ENCODE measurements at places on chromosomes 7 and 10.

GRCh38 chr10:71112138-71112785 lies 100.1 kb upstream of the UNC5B start:
- no peak for DNase-seq

DNA sequence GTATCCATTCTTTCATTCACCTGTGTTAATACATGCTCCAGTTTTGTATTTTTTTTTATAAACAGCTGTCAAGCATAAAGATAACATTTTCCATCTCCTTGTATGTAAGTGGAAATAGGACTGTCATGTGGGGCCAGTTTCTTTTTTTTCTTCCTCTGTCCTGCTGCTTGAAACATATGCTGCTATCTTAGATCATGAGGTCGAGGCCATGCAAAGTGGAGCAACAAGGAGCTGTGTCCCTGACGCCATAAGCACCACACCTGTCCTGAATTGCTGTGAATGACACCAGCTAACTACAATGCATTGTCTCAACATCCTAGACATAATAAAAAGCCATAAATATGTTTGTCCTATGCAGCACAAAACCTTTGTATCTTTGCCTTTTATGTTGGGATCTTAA lies 37.7 kb upstream of the SLC26A4 start:
- DNase-seq = no peak

GRCh38 chr10:71331736-71332135 lies 12.7 kb downstream of the SLC29A3 start:
- no peak for DNase-seq

DNA sequence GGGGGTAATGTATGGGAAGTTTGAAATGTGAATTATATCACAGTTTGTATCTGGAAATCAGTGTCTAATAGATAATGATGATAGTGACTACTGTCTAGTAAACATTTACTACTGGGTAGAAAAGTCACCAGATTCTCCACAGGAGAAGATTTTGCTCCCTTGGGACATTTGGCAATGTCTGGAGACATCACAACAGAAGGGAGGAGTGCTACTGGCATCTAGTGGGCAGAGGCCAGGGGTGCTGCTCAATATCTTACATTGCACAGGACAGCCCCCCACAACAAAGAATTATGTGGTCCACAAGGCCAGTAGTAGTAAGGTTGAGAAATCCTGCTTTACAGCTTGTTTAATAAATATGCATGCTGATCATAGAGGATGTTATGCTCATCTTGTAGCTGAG lies 92.3 kb upstream of the PRPS1L1 start:
- no peak for DNase-seq

GRCh38 chr7:23590529-23590928 lies 6.7 kb upstream of the CCDC126 start:
- no peak for DNase-seq

GRCh38 chr10:97903128-97904017 lies 53.7 kb downstream of the GOLGA7B start:
- no peak for DNase-seq

GRCh38 chr7:82167558-82168314 lies 275.8 kb downstream of the CACNA2D1 start:
- no peak for DNase-seq

- DNase-seq = no peak
Observed at GRCh38 chr10:95664543-95664942, 8.0 kb upstream of the ALDH18A1 start.

- peak; percentile 36 for DNase-seq
Observed at GRCh38 chr10:22086730-22087401, 83.3 kb upstream of the DNAJC1 start.

- DNase-seq = peak; percentile 67
Observed at GRCh38 chr7:21911341-21911875, 34.3 kb downstream of the CDCA7L start.

GRCh38 chr10:124473070-124473469 lies 11.4 kb downstream of the LHPP start:
- no peak for DNase-seq

- no peak for DNase-seq
Observed at GRCh38 chr7:26937939-26938623, 73.7 kb upstream of the SKAP2 start.

DNA sequence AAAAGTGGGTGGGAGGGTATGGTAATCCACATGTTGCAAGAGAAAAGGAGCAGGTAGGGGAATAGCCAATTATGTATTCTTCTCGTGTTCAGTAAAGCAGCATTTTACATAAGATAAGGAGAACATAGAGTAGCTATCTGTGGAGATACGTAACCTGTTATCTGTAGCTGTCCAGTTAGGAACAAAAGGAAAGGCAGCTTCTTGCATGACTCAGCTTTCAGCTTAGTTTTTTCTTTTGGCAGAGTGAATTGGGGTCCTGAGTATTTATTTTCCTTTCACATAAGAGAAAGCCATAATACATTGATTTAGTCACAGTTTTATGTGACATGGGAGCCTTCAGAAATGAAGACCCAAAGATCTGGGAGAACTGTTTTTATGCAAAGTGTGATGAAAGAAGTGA lies 116.7 kb upstream of the IMMP2L start:
- DNase-seq = peak; percentile 6

- no peak for DNase-seq
Observed at GRCh38 chr7:109449760-109450159, 880.1 kb downstream of the DNAJB9 start.

DNA sequence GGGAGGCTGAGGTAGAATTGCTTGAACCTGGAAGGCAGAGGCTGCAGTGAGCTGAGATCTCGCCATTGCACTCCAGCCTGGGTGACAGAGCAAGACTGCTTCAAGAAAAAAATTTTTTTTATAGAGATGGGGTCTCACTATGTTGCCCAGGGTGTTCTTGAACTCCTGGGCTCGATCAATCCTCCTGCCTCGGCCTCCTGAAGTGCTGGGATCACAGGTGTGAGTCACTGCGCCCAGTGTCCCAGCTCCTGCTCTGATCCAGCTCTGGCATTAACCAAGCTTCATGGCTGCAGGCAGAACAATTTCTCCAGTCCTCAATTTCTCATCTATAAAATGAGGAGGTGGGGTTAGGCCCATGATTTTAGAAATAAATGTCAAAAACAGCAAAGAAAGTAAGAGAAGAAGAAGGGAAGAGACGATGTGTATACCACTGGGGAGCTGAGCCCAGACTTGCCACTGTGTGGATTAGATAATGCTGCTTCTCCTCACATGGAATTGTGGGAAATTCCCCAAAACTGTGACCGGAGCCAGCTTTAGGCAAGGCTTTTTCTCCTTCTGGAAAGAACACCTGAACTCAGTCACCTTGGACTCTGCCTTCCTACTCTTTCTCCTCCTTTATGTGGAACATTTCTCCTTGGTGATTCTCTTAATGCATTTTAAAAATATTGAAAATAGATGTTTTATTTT lies 25.5 kb downstream of the IL15RA start:
- DNase-seq = no peak
